ENCODE measurements at places on chromosomes 6 and 20.

DNA sequence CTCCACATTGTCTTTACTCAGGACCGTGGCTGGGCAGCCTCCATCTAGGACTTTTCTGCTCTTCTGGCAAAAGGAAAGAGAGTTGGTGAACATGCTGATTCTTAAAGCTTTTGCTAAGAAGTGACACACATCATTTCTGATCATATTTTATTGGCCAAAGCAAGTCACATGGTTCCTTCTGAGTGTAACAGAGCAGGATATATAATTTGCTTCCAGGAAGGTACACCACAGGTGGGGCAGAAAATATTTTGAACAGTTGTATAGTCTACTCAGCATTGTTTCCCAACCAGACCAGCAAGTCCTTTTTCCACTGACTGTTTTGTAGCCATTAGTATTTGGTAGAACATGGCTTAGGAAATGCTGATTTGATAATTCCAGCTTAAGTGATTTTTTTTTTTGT lies 73.5 kb downstream of the AKAP7 start:
- DNase-seq, result no peak

GRCh38 chr6:104519566-104519965 lies 340.2 kb downstream of the HACE1 start:
- no peak for DNase-seq

- no peak for DNase-seq
Observed at GRCh38 chr6:132813173-132813856, 1.1 kb upstream of the RPS12 start.

DNA sequence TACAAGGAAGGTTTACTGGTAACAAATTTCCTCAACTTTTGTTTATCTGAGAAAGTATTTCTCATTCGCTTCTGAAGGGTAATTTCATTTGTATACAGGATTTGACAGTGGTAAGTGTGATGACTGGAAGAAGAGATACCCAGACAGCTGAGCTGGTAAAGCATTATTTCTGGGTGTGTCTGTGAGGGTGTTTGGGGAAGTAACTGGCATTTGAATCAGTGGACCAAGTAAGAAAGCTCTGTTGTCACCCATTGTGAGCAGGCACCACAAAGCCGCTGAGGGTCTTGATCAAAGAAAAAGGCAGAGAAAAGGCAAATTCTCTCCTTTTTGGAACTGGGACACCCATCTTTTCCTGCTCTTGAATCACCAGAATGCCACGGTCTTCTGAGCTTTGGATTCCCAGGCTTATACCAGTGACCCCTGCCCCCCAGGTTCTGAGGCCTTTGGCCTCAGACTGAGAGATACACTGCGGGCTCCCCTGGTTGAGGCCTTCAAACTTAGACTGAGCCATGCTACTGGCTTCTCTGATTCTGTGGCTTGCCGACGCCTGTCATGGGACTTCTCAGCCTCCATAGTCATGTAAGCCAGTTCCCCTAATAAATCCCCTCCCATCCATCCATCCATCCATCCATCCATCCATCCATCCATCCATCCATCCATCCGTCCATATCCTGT lies 10.5 kb upstream of the HUS1B start:
- no peak for DNase-seq

- no peak for DNase-seq
Observed at GRCh38 chr20:56212091-56212490, 36.4 kb upstream of the MC3R start.

DNA sequence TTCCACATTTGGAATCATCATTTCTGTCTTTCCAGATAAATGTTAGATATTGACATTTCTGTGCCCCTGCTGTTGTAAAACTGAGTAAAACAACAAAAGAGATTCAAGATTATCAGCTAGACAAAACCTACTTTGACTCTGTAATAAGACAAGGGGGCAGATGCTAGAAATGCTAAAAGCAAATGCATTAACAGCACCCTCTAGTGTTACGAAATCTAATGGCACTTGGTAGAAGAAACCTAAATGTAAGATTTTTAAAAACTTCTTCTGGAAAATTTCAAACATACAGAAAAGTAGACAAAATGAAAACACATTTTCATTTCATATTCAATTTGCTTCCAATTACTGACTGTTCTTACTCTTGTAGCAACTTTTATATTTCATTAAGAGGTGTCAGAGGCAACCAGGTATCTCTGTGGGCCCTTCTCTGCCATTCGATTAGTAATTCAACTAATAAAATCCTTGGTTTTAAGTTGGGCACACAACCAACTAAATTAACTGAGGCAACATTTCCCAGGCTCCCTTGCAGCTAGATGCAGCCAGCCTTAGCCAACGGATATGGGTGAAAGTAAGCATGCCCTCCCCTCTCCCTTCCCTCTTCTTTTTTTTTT lies 45.0 kb downstream of the SLC23A2 start:
- peak; percentile 59 for DNase-seq

DNA sequence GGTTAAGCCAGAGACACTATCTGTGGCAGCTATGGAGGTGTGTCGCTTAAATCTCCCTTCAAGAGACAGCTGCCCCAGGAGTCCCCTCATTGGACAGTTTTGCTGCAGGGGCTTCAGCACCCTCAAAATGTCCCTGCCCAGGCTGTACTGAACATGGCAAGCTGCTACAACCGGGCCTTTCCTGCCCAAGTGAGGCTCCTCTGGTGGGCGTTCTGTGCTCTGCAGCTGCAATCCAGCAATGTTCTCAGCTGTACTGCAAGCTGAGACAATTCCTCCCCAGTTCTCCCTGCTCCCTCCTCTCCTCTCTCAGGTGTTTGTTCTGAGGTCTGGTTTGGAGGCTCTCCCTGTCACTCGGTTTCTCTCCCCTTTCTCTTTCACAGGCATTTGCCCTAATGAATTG lies 190.8 kb upstream of the LAMP5 start:
- no peak for DNase-seq

DNA sequence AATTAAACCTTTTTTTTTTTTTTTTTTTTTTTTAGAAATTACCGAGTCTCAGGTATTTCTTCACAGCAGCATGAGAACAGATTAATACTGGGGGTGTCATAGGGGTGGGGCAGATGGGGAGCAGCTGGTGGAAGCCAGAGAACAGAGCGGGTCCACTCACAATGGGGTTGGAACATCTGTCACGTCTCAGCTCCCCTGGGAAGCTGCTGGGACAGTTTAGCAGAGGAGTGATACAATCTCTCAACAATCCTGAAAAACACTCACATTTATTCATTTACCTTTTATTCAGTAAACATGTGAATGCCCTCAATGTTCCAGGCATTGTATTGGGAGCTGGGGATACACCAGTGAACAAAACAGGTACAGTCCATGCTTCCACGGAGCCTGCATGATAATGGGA lies 162.2 kb downstream of the SMOC2 start:
- peak; percentile 35 for DNase-seq

DNA sequence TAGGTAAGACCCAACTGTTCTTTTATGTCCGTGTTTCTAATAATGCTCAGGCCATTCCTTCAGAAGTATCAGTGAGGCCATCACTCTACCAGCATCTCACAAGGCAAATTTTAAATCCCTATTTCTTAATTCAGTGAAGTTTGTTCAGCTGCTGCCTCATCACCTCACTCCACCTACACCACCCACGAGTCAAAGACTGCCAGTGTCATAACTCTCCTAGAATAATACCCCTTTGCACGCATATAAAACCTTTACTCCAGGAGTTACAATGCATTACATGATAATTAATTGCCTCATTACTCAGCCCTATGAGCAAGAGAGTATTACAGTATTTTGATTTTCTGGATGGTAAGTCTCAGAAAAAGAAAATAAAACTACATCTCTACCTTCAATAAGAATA lies 793.6 kb downstream of the TFAP2A start:
- DNase-seq, result no peak

- DNase-seq, result no peak
Observed at GRCh38 chr6:116975600-116975999, 98.6 kb downstream of the RFX6 start.

- DNase-seq, result no peak
Observed at GRCh38 chr20:25083773-25084625, 2.1 kb upstream of the VSX1 start.

GRCh38 chr6:56407883-56408410 lies 160.6 kb upstream of the COL21A1 start:
- DNase-seq, result no peak

DNA sequence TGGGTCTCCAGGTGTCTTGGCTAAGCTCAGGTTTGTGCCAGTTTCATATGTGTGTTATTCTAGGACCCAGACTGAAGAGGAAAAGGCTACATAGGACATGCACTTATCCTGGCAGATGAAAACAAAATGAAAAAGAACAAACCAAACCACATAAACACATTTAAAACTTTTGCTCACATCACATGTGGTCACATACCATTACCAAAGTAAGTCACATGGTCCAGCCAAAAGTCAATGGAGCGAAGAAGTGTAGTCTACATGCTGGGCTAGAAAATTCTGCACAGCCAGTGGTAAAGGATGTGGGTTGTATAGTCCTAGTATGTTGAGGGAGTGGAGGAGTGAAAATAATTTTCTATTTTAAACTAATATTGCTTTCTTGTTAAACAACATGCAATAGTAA lies 437.5 kb downstream of the BTBD3 start:
- no peak for DNase-seq

DNA sequence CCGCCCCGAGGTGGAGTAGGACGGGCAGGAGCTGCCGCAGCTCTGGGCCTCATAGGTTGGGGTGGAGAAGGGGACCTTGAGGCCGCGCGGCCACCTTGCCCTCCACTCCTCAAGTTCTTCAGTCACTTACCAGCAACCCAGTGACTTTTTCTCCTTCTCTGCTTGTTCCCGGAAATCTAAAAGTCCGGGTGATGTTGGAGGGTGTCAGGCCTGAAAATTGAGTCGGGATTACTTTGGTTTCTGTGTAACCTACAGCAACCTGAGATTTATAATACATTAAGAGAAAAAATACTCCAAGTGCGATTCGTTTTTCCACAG lies 338 bp downstream of the RWDD1 start:
- DNase-seq, result no peak

DNA sequence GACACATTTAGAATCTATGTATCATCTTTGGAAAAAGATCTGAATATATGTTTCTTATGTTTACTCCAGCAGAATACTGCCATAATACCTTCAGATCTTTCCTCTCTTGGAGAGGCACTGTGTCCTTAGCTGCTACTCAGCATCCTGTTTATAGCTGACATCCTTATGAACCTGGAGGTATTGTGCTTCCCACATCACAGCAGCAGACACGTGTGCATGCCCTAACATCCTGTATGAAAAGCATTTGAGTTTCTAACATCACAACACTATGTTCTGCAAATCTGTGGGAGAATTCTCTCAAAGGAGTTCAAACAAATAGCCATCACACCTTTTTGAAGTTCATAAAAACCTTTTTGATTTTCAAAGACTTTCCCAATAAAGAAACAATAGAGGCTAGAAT lies 216.0 kb downstream of the GJA1 start:
- DNase-seq, result no peak

DNA sequence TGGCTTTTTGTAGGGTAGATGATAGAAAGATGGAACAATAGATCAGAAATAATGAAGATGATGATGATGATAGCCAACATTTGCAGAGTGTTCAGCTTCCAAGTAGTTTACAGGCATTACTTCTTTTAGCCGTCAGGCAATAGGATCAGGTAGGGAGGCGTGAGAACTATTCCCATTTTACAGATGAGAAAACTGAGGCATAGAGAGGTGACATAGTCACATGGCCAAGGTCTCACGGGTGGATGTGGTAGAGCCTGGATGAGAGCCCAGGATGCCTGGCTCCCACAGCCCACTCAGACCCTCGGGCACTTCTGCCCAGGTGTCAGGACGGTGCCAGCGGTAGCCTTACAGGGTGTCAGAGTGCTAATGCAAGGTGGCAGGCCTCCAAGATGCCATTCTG lies 26.0 kb upstream of the TM9SF4 start:
- no peak for DNase-seq

DNA sequence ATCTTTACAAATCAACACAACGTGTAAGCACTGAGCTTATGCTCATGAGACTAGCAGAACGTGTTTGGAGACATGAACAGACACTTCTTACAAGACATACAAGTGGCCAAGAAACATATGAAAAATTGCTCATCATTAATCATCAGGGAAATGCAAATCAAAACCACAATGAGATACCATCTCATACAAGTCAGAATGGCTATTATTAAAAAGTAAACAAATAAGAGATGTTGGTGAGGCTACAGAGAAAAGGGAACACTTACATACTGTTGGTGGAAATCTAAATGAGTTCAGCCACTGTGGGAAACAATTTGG lies 327.9 kb upstream of the SOX4 start:
- DNase-seq, result no peak

DNA sequence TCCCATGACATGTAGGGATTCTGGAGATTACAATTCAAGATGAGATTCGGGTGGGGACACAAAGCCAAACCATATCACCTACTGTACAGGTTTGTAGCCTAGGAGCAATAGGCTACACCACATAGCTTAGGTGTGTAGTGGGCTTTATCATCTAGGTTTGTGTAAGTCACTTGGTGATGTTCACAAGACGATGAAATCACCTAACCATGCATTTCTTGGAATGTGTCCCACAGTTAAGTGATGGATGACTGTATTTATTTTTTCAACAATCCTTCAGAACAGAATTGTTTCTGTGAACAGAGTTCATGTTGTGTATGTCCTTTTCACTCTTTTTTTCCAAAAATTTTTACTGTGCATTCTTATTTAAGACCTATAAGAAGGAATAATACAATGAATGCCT lies 76.1 kb downstream of the DTD1 start:
- DNase-seq, result no peak

- no peak for DNase-seq
Observed at GRCh38 chr20:56454754-56455153, 13.7 kb upstream of the RTF2 start.

DNA sequence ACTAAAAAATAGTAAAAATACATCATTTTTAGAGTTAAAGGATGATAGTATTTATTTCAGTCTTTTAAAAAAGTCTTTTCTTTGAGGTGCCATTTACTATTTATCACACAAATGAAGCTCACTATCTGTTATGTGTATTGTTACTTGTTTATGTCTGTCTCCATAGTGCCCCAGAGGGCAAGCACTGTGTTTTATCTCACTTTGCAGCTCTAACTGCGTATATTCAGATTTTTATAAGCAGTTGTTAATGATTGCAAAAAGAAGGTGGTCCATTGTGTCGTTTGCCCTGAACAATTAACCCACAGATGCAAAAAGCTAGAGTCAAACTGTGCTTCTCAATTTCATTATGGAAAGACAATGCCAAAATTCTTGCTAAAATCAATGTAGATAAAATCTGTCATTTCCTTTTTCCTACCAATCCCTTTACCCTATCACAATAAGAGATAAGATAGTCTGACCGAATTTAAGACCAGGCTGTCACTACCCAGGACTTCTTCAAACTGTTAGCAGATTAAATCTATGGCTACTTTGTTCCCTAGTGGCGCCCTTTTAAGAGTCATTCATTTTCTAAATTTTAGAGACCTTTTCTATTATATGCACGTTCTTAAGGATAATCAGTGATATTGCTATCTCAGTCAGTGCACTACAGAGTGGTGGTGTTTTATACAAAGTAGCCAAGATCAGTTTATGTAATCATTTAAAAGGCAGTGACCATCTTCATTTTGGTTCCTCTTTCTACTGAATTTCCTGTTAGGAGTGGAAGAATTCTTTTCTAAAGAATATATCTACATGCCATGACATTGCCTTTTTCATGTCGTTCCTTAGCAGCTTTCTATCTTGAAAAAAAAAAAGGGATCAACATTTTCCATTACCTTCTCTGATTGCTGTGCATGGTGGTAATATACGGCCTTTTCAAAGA lies 133.1 kb upstream of the PRDM1 start:
- DNase-seq, result no peak

All from SK-N-DZ (cell line).